Suppressor macrophage treated with lipopolysaccharide for 4 hours (primary cell): ENCODE measurements at places on chromosomes 3 and 15.
A peak's percentile ranks its signal among the peaks of the same experiment; 100 is the strongest.

DNA sequence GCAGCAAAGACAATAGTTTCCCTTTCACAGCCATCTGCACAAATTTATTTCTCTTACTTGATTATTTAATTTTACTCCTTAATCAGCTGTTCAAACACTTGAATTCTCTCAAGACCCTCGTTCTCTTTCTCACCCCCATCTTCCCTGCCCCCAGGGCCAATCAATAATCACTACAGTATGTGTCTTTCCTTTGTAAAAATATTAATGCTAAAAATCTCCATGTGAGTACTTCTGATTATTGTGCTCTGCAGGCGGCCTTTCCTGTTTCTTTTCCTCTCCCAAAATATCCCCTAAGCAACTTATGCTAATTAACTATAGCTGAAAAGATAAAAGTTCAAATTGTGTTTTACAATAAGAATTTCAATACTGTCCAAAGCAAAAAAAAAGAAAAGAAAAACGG lies 617.0 kb upstream of the CBLB start:
- no peak for DNase-seq

DNA sequence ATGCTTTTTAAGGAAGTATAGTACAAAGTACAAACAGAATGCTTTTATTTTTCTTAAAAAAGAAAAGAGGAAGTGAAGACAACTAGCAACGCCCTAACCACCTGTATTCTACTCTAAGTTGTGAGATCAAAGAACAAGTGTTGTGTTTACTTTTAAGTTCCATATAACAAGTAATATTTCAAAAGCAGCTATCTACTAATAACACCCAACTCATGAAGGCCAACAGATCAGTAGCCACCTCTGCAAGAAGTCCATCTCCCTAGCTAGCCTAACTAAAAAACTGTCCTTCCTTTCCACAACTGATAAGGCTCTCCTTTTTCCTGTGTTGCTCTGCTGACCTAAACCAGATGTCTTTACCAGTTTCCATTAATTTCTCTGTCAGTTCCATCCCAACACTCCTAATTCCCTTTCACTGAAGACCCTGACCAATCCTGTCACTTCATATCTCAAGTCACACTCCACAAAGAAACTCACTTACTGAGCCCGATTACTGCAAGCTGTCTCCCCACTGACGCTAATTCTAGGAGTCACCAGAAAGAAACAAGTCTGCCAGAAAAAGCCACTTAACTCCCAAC lies 26.9 kb downstream of the PHC3 start:
- DNase-seq = no peak

GRCh38 chr3:40267937-40268724 lies 41.4 kb upstream of the EIF1B start:
- no peak for DNase-seq

GRCh38 chr3:66014651-66015050 lies 24.1 kb downstream of the MAGI1 start:
- DNase-seq = no peak

GRCh38 chr3:63918321-63918720 lies 6.1 kb upstream of the SCAANT1 start:
- no peak for DNase-seq

- DNase-seq = peak; percentile 56
Measured at GRCh38 chr3:125585595-125586223, 9.6 kb downstream of the OSBPL11 start.

DNA sequence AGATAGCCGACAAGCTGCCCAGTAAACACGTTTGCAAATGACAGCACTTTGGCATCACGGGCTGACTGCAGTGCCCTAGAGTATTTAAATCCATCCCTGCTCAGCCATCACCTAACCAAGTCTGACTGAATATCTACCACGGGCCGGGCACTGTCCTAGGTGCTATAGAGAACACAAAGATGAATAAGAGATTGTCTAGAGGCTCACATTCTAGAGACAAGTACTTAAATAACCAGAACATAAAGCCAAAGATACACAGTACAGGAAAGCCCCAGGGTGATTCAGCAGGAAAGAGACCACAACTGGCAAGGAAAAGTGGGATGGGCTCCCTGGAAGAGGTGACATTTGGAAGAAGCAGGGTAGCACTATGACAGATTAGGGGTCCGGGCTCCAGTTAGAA lies 103.5 kb downstream of the MYLK start:
- no peak for DNase-seq

- no peak for DNase-seq
Measured at GRCh38 chr15:87736891-87737389, 519.6 kb downstream of the NTRK3 start.

DNA sequence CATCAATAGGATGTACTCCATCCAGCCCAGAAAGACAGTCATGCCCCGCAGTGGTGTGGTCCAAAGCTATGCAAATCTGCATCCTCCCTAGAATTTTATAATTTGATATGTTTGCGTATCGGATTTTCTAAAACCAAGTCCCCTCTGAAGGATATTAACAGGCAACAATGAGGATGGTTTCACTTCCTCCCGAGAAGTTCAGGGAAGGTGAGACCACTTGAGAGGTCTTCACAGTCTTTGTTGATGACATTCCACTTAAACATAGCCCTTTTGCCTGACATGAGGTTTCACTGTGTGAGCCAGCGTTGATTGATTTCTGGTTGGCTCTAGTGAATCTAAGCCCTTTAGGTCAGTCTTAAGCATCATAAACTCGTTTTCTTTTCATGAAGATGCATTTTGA lies 276.1 kb downstream of the NR2F2 start:
- DNase-seq = no peak

DNA sequence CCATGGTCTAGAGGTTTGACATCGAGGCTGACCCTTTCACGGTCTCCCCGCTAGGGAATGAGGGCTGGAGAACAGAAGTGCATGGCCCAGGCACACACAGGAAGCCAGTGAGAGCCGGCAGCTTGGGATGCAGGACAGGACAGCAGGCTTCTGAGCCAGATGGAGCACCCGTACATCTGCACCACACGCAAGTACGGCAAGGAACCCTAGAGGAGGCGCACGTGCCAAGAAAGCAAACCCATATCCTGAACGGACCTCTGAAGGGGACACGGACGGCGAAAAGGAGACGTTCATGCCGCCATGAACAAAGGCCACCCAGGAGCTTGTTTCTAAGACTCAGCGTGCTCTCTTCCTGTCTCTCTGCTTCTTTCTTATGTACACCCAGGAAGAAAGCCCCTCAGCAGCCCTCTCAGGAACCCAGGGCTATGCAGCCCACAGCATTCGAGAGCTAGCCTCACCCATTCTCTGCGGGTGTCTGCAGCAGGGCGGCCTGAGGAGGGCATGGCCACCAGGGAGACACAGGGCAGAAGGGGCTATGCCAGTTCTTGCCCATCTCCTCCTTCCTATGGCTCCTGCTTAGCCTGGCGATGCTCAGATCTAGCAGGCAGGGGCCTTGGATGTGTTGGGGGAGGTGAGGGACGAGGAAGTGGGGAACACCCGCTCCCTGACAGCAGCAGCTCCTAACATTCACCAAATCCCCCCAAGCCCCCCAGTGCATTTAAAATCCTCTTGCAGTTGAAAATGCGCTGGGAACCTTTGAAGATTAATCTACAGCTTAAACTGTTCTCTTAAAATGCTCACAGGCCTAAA lies 81.3 kb downstream of the PCSK6 start:
- no peak for DNase-seq

- DNase-seq = no peak
Measured at GRCh38 chr3:64445109-64445943, 220.1 kb upstream of the PRICKLE2 start.

- no peak for DNase-seq
Measured at GRCh38 chr3:10952525-10952924, 40.0 kb upstream of the SLC6A1 start.

GRCh38 chr3:163422671-163423070 lies 1655.6 kb downstream of the SI start:
- DNase-seq = no peak

DNA sequence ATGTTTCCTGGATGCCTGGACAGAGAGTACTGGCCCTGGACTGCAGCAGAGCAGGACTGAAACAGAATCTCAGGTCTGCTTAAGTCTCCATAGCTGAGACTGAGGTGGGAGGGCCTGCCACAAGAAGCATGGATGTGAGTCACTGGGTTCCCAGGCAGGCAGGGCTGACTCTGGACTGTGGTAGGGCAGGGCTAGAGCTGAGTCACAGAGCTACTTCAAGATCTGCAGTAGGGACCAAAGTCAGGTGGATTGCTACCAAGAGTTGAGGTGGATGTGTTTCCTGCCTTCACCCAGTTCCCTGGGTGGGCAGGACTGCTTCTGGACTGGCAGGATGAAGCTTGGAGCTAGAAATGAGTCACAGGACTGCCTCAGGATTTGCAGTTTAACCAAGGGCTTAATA lies 282.9 kb downstream of the AGBL1 start:
- no peak for DNase-seq

DNA sequence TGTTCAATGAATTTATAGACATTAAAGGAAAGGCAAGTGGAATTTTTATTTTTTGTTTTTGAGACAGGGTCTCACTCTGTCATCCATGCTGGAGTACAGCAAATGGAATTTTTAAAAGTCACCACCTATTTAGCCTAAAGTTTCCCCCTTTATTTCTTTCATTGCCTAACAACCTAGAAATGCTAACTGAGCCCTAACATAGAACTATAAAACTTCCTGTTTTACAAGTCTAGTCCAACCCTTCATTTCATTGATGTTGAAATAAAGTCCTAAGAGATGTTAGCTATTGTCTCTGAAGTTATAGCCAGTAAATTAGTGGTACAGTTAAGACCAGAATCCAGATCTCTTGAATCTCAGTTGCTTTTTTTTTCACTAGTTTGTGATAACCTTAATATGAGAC lies 39.0 kb downstream of the MAPK6 start:
- DNase-seq = no peak

DNA sequence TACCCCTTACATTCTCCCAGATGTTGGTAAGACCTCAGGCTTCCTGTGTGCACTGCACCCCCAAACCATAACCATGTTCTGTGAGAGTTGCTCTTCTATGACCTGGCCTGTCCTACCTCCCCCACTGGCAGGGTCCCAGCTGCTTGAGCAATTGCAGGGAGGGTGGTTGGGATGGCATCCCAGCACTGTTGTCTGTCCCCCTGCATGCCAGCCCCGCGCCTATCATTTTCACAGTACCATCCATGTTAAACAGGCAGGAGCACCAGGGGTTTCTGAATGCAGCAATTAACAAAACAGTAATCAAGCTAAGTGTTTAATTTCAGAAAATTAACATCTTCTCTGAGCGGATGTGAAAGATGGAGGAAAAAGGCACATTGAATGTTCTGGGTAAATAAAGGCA lies 345.5 kb downstream of the EPHB1 start:
- DNase-seq = no peak

DNA sequence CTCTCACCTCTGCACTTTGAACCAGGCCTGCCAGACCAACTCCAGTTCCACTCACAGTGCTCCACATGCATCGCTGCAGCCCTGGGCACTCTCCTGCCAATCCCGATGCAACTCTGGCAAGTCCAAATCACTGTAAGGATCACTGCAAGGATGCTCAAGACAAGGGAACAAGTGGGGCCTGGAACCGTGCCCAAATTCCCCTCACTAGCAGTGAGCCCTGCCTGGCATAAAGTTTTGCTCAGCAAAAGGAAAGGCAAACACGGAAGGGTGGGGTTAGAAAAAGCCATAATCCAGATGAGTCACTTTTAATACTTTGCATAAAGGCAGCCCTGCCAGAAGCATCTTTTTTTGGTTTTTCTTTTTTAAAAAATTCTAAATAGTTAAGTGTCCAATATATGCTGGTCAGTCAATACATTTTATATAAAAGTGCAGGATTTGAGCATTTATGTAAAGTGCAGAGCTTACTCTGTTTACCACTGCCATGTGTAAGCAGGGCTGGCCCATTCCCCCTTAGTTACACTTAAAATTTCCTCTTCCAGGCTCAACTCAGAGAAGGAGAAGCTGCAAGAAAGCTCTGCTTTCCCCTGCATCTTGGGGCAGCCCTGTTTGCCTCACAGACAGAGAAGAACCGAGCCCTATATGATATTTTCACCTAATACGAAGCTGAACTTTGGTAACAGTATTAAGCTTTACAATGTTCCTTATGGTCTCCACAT lies 102.2 kb downstream of the CD47 start:
- peak; percentile 87 for DNase-seq

- no peak for DNase-seq
Measured at GRCh38 chr3:186176373-186176990, 67.6 kb upstream of the ETV5 start.

- DNase-seq = no peak
Measured at GRCh38 chr3:169901453-169901852, 9.9 kb upstream of the SAMD7 start.

DNA sequence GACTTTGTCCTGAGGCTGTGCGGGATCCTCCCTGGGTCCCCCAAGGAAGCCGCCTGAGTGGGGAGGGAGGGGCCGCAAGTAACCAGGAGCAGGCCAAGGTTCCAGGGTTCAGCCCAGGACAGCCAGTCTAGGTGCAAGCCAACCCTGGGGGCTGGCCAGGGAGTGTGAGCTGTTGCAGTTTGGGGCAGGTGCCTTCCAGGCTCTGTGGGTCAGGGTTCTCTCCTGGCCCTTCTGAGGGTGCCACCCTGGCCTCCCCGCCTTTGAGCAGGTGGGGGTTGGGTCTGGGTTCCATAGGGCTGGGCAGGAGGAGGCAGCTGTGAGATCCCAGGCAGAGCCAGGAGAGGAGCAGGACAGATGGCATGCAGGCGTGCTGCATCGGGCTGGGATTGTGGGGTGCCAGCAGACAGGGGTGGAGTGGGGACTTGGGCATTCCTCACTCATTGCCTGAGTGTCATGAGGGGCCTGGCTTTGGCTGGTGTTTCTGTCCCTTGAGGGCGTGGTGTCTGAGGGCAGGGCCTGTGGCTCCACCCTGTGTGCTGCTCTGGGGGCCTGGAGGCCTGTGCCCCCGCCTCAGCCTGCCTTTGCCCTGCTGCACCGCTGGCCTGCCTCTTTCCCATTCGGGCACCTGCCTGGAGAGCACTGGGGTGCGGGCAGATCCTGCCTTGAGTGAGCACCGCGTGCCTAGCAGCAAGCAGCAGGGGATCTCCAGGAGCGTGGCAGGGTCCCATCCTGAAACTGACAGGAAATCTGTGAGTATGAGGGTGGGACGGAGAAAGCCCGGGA lies 18.4 kb downstream of the KLF13 start:
- DNase-seq = no peak

DNA sequence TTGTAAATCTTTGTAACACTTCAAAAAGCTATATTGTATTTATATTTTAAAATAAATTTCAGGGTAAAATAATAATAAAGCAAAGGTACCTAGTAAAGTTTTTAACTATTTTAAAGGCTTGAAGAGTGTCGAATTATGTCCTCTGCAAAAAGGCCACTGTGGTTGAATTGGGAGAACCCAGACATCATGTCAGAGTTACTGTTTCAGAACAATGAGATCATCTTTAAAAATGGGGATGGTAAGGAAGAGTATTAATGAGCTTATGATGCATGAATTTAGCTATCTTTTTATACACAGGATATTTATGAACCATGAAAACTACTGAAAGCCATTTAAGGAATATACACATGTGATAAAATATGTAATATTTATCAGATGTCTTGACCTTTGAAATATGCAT lies 26.3 kb downstream of the KCNMB3 start:
- no peak for DNase-seq

GRCh38 chr3:129034642-129035041 lies 25.9 kb upstream of the GP9 start:
- no peak for DNase-seq
